ENCODE measurements at places on chromosomes 4 and X.

GRCh38 chr4:150133605-150134004 is 55.4 kb downstream of the DCLK2 start:
- DNase-seq, result no peak

GRCh38 chr4:163474027-163474426 is 473 bp upstream of the TKTL2 start:
- no peak for DNase-seq

DNA sequence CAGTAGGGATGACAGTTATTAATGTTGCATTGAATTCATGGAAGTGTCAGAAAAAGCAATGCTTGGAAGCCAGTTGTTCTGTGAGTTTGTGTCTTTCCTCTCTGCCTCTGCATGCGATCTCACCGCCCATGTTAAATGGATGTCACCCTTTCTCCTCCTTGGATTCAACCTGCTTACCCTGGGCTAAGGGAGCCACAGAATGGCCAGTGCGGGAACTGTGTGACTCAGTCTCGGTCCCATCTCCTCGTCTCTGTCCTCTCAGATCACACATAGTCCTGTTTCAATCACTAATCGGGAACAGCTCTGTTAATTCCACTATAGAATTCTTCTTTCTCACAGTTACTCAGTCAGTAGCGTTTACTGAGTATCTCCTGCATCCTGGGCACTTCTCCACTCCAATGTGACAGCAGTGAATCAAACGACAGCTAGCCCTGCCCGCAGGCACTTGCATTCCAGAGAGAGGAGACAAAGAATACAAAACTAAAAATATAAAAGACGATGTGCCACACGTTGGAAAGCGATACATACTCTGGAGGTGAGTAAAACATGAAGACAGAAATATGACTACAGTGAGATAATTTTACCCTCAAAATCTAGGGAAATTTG is 53.6 kb upstream of the TLR3 start:
- no peak for DNase-seq

DNA sequence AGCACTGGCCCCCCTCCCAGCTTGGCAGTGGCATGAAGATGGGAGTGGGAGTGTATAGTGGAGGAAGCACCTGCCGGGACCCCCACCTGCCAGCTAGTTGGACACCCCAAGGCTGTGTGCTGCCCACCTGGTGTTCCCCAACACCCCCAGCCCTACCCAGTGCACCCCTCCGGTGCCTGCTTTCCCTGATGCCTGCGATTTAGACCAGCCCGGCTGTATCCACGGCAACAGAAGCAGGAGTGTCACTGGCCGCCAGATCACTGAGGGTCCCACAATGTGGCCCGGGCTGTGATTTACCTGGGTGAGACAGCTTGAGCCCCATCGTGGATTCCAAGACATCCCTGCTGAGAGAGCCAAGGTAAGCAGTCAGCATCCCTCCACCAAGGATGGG is 533 bp downstream of the GPR173 start:
- DNase-seq, result no peak

GRCh38 chr4:40915318-40916217 is 165.8 kb downstream of the NSUN7 start:
- no peak for DNase-seq

- no peak for DNase-seq
Observed at GRCh38 chr4:78293821-78294301, 236.7 kb downstream of the FRAS1 start.

- DNase-seq, result no peak
Observed at GRCh38 chrX:9241427-9241826, 207.5 kb upstream of the FAM9B start.

- no peak for DNase-seq
Observed at GRCh38 chrX:37653397-37654085, 32.0 kb upstream of the XK start.

DNA sequence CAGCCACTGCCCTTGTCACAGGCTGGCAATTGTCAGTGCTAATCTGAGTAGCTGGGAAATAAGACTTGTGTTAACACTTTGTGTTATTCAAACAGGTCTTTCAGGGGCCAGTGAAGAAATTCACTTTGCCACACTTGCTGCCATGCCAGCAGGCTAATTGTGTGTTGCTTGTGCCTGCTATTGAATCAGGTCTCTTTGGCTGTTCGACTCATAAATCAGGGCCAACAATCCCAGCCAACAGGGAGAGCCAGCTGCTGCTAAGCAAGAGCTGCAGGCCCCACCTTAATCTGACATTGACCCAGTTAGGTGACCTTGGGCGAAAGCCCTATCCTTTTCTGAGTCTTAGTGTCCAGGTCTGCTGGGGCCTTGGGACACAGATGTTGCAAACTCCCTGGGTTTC is 28.1 kb upstream of the MAMLD1 start:
- no peak for DNase-seq

DNA sequence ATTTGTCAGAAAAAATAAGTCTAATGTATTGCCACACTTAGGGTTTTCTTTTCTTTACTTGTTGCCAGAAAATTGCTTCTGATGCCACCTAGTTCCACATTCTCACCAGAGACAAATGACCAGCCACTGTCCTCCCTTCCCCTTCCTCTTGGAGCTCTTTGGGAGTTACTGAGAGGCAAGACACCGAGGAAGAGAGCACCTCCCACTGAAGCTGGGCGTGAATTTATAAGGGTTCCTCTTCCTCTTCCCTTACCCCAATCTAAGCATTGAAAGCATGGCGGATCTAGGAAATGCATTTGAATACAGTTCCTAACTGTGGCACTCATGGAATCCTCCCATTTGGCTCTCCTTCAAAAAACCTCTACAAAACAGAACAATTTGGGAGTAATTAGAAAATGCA is 30.0 kb downstream of the ANXA3 start:
- no peak for DNase-seq

DNA sequence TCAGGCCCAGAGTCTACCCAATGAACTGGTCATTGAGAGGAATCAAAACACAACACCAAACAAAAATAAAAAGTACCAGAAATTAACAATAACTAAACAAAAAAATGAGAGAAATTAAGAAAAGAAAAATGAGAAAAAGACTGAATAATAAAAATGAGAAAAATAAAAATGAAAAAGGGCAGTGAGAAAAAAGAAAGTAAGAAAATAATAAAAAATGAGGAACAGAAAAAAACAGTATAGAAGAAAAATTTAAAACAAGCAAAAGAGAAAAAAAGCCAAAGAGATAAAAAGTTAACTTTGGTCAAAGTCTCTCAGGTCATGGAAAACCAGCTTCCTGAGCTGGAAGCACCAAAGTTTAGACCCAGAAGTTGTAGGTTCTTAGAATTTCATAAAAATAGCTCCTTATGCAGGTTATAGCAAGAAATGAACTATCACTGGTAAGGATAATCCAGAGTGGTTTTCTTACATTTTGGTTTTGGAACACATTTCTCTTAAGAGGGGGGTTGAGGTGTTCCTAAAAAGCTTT is 51.0 kb upstream of the WDR17 start:
- no peak for DNase-seq

- DNase-seq, result no peak
Observed at GRCh38 chr4:188145601-188146000, 6.4 kb downstream of the TRIML1 start.

- DNase-seq, result no peak
Observed at GRCh38 chr4:5784960-5785611, 74.1 kb downstream of the EVC start.

DNA sequence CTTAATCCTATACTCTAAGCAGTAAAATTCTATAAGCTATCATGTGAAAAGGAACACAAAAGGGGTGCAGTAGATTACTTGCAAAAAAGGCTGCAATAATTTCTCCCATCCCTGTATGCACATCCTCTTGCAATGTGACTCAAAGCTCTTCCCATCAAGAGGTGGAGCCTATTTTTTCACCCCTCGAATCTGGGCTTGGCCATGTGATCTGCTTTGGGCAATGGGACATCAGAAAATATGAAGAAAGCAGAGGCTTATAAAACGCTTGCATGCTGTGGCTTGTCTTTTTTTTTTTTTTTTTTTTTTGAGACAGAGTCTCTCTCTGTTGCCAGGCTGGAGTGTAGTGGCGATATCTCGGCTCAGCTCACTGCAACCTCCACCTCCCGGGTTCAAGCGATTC is 33.0 kb downstream of the GEMIN8 start:
- no peak for DNase-seq

GRCh38 chr4:7677799-7678301 is 243.1 kb upstream of the PSAPL1 start:
- DNase-seq, result no peak

All from activated T-helper 9 cell treated with anti-CD3 and anti-CD28 coated beads, Interleukin-2, amount 50 U/mL, for 16 hours (primary cell).